Right atrium auricular region (tissue), 2 donors: ENCODE measurements at places on chromosomes 7 and 10. TPM values are rescaled to one million over a fixed set of nuclear protein-coding genes. Genes with fewer than 3 reads are reported as not detected.
A peak's percentile ranks its signal among the peaks of the same experiment; 100 is the strongest.

- no peak overlapping the region for H3K27ac ChIP-seq
- no peak overlapping the region for H3K4me3 ChIP-seq
- peaks cover 13% of the 10 kb centered on the region for H3K4me1 ChIP-seq
- H3K36me3 ChIP-seq: no peaks in the 10 kb centered on the region
- no peaks in the 10 kb centered on the region for H3K27me3 ChIP-seq
Measured at GRCh38 chr7:106731187-106731586, 70.2 kb upstream of the CCDC71L start.

- no peak for DNase-seq
- peak overlapping the region; percentile 83 for H3K27ac ChIP-seq
- H3K27me3 ChIP-seq: no peaks in the 10 kb centered on the region
- H3K36me3 ChIP-seq: no peaks in the 10 kb centered on the region
Measured at GRCh38 chr10:3468919-3469638, 296.5 kb upstream of the PITRM1 start.

DNA sequence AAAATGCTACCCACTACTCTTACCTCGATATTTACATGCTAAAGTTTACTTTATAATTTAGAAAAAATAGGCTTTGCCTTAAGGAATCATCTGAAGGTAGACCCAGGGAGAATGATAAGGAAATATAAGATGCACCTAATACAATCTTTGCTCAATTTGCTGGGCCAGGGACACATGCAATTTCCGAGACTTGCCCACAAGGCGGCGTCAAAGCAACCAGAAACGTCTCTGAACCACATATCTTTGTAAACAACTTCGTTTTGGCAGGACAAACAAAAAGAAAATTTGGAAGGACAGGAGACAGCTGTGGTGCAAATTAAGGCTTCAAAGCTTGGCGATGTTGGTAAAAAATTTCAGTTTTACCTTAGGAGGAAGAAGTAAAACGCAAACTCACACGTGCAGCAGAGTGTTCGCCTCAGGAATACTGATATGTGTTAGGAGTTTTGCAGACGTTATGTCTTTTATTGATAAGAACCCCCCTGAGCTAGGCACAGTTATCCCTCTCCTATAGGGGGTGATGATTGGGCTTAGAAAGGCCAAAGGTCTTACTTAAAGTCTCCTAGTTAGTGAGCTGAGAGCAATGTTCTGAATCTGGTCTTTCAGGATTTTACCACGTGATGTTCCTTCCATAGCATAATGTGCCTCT lies 134.3 kb downstream of the PRKCQ start:
- H3K27me3 ChIP-seq: no peaks in the 10 kb centered on the region
- no peaks in the 10 kb centered on the region for H3K4me1 ChIP-seq
- no peak overlapping the region for H3K27ac ChIP-seq
- H3K36me3 ChIP-seq: no peaks in the 10 kb centered on the region
- no peak overlapping the region for H3K4me3 ChIP-seq

DNA sequence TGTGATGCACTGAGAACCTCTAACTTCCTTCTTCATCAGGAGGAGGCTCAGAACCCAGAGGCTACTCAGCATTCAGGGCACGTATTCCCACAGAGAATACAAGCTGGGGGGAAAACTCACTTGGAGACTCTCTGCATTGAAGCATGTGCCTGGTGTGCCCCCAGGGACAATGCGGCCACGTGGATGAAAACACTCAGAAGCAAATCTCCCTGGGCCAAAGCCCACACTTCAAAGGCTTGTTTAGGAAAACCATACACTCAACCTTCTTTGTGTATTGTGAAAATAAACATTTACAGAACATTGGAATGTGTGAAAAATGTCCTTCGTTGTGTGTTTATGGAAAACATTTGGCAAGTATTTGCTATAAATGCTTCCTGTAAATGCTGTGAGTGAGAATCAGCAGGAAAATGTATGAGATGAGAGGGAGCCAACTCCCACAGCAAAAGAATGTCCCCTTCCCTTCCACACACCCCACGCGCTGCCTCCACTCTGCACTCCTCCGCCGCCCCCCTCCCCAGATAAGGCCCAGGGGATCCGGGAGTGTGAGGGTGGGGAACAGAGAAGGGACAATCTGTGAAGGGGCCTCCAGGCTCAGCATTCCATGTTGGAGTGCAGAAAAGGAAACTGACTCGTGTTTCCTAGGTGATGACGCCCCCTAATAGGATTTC lies 339.5 kb downstream of the ELMO1 start:
- DNase-seq: no peak
- no peaks in the 10 kb centered on the region for H3K27me3 ChIP-seq
- no peak overlapping the region for H3K4me3 ChIP-seq
- H3K36me3 ChIP-seq: no peaks in the 10 kb centered on the region

DNA sequence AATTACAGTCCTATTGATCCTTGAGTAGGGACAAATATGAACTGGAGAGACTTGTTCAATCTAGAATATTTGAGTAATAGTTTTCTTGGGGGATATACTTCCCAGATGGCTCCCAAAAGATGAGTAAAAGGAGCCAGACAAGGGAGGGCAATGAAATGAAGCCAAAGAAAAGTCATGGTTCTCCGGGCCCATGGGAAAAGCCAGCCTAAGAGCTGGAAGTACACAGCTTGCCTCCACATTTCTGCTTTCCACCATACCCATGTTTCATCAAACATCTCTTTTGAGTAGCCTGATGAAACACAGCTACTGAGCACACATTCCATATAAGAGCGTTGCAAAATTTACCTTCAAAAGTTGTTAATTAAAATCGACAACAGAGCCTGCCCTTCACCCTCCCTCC lies 535.0 kb upstream of the FZD8 start:
- no peak for DNase-seq
- peaks cover 25% of the 10 kb centered on the region for H3K4me1 ChIP-seq
- H3K4me3 ChIP-seq: no peak overlapping the region

GRCh38 chr10:46106410-46107255 lies 60.6 kb upstream of the MSMB start:
- no peaks in the 10 kb centered on the region for H3K4me1 ChIP-seq
- no peaks in the 10 kb centered on the region for H3K36me3 ChIP-seq
- H3K27ac ChIP-seq: no peak overlapping the region

GRCh38 chr10:84257343-84258020 lies 12.6 kb downstream of the RGR start:
- no peaks in the 10 kb centered on the region for H3K27me3 ChIP-seq
- DNase-seq: no peak
- no peaks in the 10 kb centered on the region for H3K36me3 ChIP-seq
- H3K4me3 ChIP-seq: no peak overlapping the region

DNA sequence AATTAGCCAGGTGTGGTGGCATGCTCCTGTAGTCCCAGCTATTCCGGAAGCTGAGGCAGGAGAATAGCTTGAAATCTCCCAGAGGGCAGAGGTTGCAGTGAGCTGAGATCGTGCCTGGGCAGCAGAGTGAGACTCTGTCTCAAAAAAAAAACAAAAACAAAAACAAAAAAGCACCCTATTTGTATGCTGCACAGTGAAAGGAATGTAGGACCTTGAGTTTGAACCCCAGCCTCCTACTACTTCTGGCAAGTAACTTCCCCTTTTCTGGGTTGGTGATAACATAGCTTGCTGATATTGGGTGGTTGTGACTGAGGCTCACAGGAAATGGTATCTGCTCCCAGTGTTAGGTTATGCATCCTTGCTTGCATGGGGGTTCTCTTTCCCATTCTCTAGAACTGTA lies 205.3 kb downstream of the BUB3 start:
- no peak for DNase-seq
- no peak overlapping the region for H3K27ac ChIP-seq
- no peaks in the 10 kb centered on the region for H3K4me1 ChIP-seq
- no peak overlapping the region for H3K4me3 ChIP-seq
- no peaks in the 10 kb centered on the region for H3K36me3 ChIP-seq

DNA sequence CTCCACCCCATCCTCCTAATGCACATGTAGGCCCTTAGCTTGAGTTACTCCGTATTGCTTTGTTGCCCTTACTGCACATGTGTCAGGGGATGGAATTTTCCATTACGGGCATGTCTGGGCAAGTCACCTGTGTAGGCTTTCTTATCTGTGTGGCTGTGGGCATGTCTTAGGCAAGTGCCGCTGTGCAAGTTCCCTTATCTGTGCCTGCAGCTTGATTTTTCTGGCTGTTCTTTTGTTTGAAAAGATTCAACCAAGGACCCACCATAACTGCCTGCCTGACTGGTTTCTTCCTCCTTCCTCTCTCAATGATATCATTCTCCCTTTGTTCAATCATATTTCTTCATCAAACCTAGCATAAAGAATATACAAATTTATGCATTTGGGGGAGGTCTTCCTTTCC lies 88.5 kb downstream of the AKR1D1 start:
- no peak overlapping the region for H3K27ac ChIP-seq
- H3K36me3 ChIP-seq: no peaks in the 10 kb centered on the region
- DNase-seq: no peak
- no peaks in the 10 kb centered on the region for H3K27me3 ChIP-seq
- no peak overlapping the region for H3K4me3 ChIP-seq

DNA sequence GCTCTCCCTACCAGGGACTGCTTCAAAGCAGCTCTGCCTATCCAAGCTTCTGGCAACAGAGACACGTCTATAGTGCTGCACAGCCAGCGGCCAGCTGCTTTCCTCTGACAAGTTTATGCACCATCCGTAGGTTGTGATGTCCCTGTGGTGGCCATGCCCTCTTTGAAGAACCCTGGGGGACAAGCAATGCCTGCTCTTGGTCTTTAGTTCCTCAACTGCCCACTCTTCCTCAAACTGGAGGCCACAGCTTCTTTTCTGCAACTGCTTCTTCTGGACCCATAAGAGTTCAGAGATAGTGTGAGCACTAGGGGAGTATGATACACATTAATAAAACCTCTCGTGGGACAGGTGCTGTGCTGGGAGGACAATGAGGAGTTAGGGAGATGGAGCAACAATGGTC lies 164.9 kb downstream of the ELMO1 start:
- H3K4me1 ChIP-seq: no peaks in the 10 kb centered on the region
- H3K4me3 ChIP-seq: no peak overlapping the region
- DNase-seq: no peak

- no peak for DNase-seq
- H3K27me3 ChIP-seq: no peaks in the 10 kb centered on the region
- no peaks in the 10 kb centered on the region for H3K36me3 ChIP-seq
- H3K4me3 ChIP-seq: no peak overlapping the region
- peak overlapping the region; percentile 76 for H3K27ac ChIP-seq
Measured at GRCh38 chr10:76395251-76395650, 963.8 kb downstream of the LRMDA start.

GRCh38 chr7:96016056-96016586 lies 243.8 kb downstream of the DYNC1I1 start:
- no peaks in the 10 kb centered on the region for H3K4me1 ChIP-seq
- DNase-seq: no peak
- H3K4me3 ChIP-seq: no peak overlapping the region
- H3K36me3 ChIP-seq: no peaks in the 10 kb centered on the region
- H3K27me3 ChIP-seq: no peaks in the 10 kb centered on the region
- H3K27ac ChIP-seq: no peak overlapping the region

ABCB4 gene
- total RNA-seq: 4.2 TPM

AKR1C8 gene
- total RNA-seq: not detected

OR2A12 gene
- not detected for total RNA-seq
